ENCODE measurements at places on chromosomes 11 and 22.

DNA sequence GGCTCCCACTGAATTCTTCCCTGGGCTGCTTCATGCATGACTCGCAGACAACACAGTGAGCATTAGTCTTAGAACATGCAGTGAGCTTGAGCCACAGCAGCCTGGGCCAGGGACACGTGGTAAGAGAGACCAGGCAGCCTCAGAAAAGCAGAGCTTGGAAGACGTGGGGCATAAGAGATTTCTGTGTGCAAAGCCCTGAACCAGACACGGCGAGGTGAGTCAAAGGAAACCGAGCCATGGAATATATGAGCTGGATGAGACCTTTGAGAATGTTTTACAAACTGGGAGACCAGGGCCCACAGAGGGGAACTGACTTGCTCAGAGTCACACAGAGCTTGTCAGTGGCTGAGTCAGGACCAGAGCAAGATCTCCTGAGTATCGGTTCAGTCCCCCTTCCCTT lies 8.5 kb upstream of the FXYD6 start:
- DNase-seq, result no peak

DNA sequence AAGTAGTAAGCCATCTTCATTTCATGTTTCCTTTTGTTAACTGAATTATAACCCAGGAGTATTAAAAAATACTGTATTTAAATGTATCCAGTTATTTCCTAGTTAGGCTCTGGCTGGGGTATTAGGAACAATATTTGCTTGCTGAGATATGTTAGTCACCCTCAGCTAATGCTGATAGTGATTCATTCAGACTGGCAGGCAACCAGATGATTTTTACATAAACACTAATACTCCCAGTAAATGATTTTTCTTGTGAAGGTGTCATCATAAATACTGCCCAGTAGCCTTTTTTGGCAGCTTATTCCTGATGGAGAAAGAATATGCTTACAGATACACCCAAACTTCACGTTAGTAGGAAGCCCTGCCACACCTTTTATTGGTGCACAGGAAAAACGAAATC lies 8.1 kb downstream of the YWHAH start:
- DNase-seq, result no peak

DNA sequence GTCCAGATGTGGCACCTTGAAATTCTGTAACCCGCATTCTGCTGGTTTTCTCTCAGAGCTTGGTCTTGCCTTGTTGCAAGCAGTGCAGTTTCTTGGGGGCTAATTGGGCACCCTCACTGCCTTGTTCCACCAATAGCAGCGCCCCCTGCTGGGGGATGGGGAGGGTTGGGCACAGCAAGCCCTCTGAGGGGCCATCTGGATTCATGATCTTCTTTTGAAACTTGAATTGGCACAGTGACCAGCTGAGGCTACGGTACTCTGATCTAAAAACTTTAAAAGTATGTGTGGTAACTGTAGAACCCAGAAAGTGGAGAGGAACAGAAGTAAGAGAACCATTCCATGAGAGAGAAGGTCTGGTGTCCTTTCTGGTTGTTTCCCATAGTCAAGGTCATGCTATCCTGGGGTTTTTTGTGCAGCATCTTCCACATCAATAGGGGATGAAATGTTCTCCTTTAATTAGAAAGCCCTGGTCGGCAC lies 64.2 kb downstream of the MED15 start:
- peak; percentile 80 for DNase-seq

GRCh38 chr11:64810891-64811272 lies 531 bp upstream of the MEN1 start:
- no peak for DNase-seq

DNA sequence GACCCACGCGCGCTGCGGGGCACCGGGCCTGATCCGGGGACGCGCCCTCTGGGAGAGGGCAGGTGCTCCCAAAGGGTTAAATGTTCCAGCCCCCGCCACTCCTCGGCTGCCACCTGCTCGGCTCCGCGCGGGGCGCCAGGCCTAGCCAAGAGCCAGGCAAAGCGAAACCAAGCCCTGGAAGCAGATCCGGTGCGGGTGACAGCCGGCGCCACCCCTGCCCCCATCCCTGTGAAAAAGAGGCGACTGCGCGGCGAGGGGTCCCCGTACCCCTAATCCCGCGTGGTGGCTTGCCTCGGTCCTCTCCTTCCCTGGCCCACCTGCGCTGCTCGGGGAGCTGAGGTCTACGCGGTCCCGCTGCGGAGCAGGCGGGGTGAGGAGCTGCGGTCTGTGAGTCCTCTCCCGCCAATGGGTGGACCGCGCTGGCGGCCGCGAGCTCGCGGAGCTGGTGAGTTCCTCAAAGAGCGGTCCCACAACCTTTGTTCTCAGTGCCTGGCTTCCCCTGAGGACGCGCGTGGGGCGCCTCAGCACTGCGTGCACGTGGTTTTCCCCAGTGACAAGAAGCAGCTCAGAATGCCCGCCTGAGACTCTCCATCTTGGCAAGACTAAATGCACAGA lies at the start of gene ME3:
ME3 (minus strand) TSS at position 610 of the 615 bp plus-strand sequence.
- no peak for DNase-seq

- no peak for DNase-seq
Observed at GRCh38 chr22:21000207-21000986, 1.5 kb downstream of the THAP7 start.

GRCh38 chr11:104918113-104918824 lies 20.0 kb upstream of the CASP12 start:
- no peak for DNase-seq

- DNase-seq, result peak; percentile 1
Observed at GRCh38 chr11:130480711-130481140, 32.3 kb downstream of the ADAMTS15 start.

DNA sequence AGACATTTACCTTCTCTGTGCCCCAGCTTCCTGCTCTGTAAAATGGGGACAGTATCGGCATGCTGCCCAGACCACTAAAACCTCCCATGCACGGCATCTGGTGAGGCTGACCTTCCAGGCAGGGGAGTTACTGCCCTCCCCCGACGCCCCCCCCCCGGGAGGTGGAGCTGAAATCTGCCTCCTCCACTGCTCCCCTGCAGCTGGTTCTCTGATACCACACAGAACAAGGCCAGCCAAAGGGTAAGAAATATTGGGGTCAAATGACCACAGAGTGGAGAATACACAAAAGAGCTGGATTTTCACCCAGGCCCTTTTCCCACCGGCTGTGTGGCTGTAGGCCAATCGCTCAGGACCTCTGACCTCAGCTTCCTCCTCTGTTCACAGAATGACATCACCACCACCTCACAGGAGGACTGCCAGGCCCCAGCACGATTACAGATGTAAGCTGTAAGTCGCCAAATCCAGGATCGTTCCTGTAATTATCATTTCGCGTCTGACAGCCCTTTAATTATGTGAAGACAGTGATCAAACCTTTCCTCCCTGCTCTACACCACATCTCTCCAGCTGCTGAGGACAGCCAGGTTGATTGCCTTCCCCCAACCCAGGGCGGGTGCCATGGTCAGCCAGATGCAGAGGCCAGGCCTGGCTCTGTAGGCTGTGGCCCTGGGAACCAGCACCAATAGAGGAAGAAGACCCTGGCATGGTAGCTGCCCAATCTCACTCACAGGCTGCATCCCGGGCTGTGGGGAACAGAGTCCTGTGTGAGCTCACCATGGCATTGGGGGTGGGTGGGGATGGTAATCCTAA lies 35.7 kb upstream of the KLHL35 start:
- DNase-seq, result no peak

DNA sequence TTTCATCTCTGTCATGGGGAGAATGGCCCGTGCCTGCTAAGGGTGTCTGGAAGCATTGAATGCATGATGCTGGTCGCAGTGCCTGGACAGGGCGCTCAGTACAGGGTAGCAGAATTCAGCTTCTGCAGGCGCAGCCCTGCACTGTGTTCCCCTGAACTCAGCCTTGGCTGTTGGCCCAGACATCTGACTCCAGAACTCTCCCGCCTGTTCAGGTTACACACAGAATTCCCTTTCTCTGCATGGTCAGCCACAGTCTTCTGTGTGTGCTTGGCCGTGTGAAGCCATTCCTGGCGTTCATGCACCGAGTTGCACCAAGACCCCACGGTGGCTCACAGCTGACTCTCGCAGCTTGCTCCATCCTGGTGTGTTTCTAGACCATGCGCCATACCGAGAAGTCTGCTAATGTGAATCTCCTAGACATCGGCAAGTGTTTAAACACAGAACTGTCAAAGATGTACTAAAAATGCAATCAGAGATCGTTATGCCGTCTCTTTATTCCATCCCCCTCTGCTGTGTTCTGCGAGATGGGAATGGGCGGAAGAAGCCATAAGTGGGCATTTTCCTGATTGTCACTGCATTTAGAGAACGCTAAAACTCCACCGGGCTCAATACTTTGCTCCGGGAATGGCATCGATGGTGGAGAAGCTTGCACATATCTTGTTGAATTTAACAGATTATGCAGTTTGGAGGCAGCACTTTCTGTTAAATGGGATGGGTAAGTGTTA lies 55.6 kb downstream of the MPPED1 start:
- no peak for DNase-seq

DNA sequence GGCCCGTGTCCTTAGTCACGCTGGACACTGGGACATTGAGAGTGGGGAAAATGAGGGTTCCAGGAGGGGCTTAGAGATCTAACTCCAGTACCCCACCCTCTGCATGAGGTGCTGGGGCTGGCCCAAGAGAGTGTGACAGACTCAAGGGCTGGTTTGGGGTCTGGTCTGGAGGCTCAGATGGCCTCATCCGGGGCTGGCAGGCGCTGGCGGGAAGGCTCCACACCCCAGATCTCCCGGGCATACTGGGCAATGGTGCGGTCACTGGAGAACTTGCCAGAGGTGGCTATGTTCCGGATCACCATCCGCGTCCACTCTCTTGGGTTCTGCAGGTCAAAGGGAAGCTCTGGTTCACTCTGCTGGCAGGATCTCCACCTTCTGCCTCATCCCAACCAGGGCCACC lies 2.5 kb upstream of the RASGRP2 start:
- no peak for DNase-seq

DNA sequence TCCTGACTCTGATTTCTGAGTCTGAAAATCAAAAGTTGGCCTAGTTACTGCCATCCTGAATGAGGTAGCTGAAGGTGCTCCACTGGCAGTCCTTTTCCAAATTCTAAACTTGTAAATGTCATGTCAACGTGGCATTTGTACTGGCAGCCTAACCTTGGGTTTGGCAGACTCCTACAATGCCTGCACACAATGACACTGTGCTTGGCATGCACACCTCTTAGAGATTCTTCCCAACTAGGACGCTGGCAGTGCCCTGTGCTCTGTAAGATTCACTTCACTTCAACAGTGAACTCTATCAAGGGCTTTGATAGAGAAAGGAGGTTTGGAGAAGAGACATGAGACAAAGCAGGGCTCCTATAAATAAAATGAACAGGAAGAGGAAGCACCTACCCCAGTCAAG lies 21.9 kb upstream of the PPP2R1B start:
- no peak for DNase-seq

DNA sequence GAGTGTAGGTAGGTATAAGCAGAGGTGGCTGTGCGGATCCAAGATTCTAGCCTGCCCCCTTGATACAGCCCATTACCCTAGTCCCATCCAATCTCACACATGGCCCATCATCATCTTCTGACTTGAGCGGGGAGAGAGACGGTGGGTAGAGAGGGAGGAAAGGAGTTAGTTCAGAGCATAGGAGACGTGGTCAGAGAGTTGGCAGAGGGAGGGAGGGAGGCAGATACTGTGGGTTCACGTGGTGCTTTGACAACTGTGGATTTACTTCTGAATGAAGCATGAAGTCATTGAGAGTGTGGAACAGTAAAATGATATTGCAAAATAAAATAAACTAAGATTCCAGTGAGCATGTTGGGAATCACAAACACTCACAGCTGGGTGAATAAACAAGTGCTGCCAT lies 31.4 kb upstream of the VPREB1 start:
- no peak for DNase-seq

DNA sequence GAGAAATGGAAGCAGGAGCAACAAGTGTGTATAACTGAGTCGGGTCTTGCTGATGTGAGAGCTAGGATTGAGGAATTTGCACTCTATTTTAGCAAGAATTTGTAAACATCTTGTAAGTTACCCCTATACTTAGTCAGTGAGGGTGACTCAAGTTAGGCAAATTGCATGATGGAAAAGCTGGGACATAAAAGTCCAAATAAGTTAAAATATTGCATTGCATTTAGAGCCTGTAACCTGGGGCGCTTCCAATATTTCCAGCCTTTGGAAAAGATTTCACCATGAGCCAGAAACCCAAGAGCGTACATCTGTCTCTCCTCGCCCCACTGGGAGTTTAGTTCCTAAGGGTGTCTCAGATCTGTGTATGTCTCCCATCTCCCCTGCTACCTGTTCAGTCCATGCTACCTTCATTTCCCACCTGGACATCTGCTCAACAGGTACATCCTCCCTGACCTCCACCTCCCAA lies 37.0 kb upstream of the ACCSL start:
- no peak for DNase-seq

DNA sequence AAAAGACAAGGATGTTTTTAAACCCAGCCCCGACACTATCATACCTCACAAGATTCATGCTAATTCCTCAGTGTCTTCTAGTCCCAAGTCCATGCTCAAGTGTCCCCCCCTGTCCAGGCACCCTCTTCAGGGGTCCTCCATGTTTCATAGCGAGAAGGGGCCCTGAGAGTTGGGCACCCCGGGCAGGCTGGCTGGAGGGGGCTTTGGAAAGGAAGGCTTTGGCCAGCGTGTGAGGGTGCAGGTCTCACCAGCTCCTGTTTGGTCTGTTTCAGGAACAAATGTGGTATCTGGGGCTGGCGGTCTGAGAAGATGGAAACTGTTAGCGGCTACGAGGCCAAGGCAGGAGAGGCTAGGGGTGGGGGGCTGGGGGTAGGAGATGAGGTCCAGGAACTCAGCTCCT lies 4.5 kb upstream of the SSH3 start:
- DNase-seq, result no peak

GRCh38 chr11:94519478-94520084 lies 7.3 kb downstream of the C11orf97 start:
- peak; percentile 45 for DNase-seq

GRCh38 chr11:44638032-44638431 lies 72.6 kb downstream of the CD82 start:
- no peak for DNase-seq

- no peak for DNase-seq
Observed at GRCh38 chr11:10041332-10041731, 252.7 kb downstream of the SBF2 start.

DNA sequence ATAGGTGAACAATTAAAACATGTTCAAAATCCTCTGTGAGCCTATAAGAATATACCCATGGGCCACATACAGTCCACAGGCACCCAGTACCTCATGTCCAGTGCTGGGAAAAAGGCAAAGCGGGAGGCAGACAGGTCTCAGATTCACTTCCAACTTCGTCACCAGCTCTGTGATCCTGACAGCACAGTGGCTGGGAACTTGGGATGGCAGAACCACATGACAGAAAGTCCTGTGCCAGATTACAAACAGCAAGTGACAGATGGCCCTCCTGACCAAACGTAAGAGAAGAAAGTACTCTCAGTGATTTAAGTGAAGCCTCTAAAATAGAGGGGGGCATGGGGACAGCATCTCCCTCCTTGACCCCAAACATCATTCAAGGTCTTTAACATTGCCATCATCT lies 5.8 kb downstream of the SLC1A2 start:
- DNase-seq, result no peak

All from GM13976 (cell line).